ENCODE measurements at places on chromosomes 1 and 21. TPM values are rescaled to one million over a fixed set of nuclear protein-coding genes. Genes with fewer than 3 reads are reported as not detected.

Gene RIPPLY3
- not detected for total RNA-seq

GRCh38 chr1:202161151-202162046, 997 bp upstream of the PTPN7 start:
- DNase-seq, result no peak

- no peak for DNase-seq
These were observed 126.5 kb downstream of the RHOU start for GRCh38 chr1:228861832-228862180.

GRCh38 chr1:218255090-218255489, 30.0 kb upstream of the RRP15 start:
- DNase-seq, result no peak

DNA sequence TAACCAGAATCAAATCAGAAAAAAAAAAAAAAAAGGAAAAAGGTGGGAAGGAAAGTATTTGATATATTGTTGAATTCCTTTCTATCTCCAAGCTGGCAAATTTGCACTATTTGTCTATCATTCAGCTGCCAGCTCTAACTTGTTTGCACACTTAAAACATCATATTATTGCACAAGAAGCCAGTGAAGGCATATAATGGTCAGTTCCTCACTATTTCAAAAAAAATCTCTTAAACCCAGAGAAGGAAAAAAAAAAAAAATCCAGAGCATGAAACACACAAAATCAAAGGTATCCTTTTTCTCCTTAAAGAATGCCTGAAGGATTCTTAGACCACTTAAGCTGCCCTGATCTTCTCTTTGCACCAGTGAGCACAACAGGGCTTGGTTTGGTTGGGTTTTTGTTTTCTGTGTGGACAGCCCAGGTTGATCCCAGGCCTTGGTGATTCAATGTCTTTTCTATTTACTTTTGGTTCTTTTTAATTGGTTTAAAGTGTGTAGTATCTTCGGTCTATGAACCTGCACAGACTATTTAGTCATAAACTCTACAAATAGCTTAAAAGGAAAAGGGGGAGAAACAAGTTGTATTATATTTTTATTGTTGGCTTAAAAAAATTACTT, 40.2 kb downstream of the DUSP10 start:
- no peak for DNase-seq

DNA sequence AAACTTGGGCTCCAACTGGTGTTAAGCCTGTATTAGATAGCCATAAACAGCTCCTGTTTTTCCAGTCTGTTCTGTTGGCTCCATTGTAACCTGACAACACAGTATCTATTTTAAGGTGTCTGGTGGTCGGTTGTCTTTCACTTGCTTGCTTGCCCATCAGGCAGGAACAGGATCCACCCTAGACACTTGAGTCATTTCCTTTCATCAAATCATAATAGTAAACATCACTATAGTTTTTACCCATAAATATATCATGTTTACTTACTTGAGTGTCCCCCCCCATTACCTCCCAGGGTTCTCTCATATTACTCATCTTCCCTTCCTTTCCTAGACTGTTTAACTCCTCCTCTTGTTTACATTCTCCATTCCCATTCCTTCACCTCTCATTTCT, 2.9 kb downstream of the DDI2 start:
- no peak for DNase-seq

DNA sequence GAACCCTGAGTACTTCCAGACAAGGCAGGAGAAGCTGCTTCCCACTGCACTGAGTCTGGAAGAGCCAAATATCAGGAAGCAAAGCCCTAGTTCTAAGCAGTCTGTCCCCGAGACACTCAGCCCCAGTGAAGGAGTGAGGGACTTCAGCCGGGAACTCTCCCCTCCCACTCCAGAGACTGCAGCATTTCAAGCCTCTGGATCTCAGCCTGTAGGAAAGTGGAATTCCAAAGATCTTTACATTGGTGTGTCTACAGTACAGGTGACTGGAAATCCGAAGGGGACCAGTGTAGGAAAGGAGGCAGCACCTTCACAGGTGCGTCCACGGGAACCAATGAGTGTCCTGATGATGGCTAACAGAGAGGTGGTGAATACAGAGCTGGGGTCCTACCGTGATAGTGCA, 33.1 kb upstream of the VAMP3 start:
- no peak for DNase-seq

DNA sequence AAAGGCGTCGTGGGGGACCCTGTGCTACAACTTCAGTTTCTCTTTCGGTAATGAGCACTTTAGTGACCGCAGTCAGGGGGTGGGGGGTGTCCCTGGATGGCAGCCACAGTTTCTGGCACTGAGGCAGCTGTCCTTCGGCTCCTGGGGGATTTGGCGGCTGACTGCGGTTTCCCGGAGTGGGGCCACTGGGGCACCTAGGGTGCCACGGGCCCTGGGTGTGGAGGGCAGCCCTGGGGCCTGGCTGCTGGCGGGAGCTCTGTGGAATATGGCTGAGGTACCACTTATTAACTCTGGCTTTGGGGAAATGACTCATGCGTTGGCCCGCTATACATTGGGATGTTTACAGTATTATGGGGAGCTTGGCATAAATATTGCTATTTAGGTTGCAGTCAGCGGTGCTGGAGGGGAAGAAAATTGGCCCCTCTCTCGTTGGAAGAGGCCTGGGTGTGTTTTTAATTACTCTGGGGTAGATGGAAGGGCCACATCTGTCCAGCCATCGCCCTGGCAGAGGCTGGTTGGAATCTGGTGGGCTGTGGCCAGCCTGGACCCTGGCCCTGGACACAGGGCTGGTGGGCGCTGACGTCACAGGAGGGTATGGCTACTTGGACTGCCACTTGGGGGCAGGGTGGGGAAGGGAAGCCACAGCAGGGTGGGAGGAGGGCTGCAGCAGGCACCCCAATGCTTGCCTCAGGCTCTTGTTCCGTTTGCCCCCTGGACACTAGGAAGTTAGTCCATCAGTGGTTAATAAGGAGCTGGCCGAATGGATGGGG, 2.0 kb downstream of the EPHB2 start:
- no peak for DNase-seq

GRCh38 chr1:110207831-110208230, 2.3 kb upstream of the KCNC4 start:
- peak; percentile 89 for DNase-seq

Gene THEM5
- total RNA-seq, result not detected

Gene ANGPTL3
- total RNA-seq, result not detected

DNA sequence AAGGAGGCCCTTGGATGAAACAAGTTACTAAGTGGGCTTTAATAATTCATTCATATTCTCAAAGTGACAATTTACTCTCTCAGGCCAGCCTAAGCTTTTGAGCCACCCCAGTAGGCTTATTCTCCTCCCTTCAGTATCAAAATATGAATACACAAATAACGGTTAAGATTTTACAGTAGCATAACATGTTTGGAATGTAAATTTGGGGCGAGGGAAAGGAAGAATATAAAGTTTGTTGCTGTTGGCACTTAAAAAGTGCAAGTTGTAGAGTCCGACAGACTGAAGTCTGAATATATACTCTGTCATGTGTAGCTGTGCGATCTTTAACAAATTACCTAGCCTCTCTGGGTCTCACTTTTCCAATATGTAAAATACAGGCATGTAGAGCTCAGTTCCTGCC, 22.6 kb upstream of the MYSM1 start:
- DNase-seq, result no peak

GRCh38 chr1:99705385-99705784, 59.5 kb downstream of the PALMD start:
- no peak for DNase-seq

Gene PDXK
- total RNA-seq, result 43.7 TPM

Gene SYCP1
- total RNA-seq, result not detected

Gene MFAP2
- not detected for total RNA-seq

Gene C1orf185
- total RNA-seq, result not detected

DNA sequence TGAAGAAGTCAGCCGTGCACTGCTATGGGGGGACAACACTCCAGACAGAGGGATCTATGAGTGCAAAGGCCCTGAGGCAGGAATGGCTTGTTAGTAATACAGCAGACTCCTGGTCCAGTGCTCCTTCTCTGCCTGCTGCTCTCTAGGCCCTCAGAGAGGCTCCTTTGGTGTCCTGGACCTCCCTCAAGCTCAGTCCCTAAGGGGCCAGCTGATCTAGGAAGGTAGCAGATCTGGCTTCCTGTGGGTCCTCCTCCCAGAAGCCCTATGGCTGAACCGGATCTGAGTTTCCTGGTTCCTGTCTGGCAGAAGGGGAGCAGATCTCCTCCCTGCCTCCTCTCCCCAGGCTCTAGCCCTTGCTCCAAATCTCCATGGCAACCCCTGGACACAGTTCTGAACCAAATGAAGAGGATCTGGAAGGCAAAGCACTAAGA, at the start of gene LDLRAD2:
Gene LDLRAD2 (plus strand): TSS at position 391 of the 431 bp plus-strand sequence. CDS start 187 bp downstream, outside the sequence.
- no peak for DNase-seq

- no peak for DNase-seq
These were observed 159.9 kb upstream of the NR5A2 start for GRCh38 chr1:199867601-199868000.

Gene OLIG2
- not detected for total RNA-seq
